NCI-H2081 (cell line): ENCODE measurements at places on chromosomes 3 and 15.

- peak; percentile 38 for DNase-seq
Measured at GRCh38 chr3:69541711-69542088, 155.8 kb upstream of the FRMD4B start.

DNA sequence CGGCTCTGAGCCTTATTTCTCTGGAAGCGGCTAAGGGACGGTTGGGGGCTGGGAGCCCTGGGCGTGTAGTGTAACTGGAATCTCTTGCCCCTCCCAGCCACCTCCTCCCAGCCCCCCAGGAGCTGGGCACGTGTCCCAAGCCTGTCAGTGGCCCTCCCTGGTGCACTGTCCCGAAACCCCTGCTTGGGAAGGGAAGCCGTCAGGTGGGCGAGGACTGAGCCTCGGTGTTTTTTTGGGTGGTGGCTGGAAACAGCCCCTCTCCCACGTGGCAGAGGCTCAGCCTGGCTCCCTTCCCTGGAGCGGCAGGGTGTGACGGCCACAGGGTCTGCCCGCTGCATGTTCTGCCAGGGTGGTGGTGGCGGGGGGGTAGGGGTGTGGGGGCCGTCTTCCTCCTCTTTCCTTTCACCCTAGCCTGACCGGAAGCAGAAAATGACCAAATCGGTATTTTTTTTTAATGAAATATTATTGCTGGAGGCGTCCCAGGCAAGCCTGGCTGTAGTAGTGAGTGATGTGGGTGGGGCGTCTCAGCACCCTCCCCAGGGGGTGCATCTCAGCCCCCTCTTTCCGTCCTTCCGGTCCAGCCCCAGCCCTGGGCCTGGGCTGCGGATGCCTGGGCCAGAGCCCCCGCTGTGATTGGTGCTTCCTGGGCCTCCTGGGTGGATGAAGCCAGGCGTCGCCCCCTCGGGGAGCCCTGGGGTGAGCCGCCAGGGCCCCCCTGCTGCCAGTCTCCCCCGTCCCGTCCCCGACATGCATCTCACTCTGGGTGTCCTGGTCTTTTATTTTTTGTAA, 58.8 kb upstream of the GOLGA8A start:
- DNase-seq: no peak

GRCh38 chr3:172569128-172570008, 46.1 kb upstream of the TNFSF10 start:
- no peak for DNase-seq

GRCh38 chr3:72892081-72892775, 4.4 kb downstream of the GXYLT2 start:
- peak; percentile 70 for DNase-seq

DNA sequence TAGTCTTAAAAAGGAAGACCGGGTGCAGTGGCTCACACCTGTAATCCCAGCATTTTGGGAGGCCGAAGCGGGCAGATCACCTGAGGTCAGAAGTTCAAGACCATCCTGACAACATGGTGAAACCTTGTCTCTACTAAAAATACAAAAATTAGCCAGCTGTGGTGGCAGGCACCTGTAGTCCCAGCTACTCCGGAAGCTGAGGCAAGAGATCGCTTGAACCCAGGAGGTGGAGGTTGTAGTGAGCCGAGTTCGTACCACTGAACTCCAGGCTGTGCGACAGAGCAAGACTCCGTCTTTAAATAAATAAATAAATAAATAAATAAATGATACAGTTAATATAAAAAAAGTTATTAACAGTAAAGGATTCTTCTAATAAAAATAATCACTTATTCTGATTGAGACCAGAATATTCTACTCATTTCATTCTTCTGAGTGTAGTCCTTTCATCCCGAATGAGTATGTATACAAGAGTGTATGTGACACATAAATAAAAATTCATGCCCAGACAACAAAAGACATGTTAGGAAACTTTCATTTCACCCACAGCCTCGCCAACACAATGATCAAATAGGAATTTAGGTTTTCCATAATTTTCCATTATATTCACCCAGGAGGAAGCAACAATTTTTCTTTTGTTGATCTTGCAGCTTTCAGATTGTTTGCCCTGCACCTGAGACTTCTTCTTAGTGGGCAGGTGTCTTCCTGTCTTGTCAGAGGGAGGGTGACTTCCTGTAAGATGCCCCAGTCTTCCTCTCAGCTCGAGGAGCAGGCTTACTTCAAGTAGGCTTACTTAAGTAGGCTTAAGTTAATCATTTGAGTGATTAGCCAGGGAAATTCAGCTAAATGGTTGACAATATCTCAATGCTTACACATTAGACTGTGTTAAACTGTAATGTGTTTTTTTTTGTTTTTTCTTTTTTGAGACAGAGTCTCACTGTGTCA, 7.8 kb upstream of the NUP210 start:
- DNase-seq: no peak

DNA sequence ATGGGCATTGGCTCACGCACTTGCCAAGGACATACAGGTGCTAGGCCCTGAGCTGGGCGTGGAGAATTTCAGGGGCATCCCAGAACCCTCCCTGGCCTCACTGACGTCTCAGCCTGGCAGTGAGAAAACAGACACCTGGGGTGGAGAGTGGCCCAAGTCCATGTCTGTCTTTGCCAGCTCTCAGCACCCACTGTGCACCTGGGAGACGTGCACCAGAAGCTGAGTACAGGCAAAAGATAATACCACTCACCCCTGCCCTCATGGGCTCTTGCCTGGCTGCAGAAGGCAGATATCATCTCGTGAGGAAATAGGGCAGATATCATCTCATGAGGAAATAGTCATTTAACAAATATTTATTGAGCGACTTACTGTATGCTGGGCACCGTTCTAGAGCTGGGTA, 8.0 kb downstream of the LOXL1 start:
- DNase-seq: no peak

DNA sequence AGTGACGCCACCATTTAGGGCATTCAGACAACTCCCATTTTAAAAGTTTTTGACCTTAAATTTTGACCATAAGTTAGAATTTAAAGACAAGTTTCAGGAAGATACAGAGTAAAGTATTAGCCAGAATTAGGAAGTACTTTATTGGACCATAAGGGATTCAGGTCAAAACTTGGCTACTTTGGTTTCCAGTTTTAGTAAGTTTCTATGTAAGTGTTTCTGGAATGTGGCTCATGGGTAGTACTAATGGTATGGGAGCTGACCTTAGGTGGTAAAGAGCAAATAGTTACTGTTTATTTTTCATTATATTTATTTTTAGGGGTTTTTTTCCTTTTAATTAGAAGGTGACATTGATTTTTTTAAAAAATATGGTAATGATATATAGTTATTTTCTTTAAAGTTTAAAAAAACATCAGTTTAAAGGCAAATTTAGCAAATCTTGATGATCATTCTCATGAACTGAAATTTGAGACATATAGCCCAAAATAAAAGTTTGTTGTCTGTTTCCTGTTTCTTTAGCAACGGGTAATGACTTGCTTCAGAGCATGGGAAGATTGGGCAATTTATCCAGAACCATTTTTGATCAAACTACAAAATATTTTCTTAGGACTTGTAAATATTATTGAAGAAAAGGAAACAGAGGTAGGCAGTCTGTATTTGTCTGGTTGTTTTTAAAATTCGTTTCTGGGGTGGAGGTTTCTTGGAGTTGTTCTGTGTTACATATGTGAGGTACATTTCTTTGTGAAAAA, 34.3 kb downstream of the U2SURP start:
- no peak for DNase-seq

GRCh38 chr3:82236257-82236656, 474.8 kb upstream of the GBE1 start:
- no peak for DNase-seq

GRCh38 chr3:127407026-127407939, 119.4 kb upstream of the PRR20G start:
- DNase-seq: no peak

- DNase-seq: no peak
Measured at GRCh38 chr3:29552051-29552450, 271.2 kb downstream of the RBMS3 start.

- DNase-seq: no peak
Measured at GRCh38 chr3:13104511-13104910, 31.3 kb upstream of the IQSEC1 start.

DNA sequence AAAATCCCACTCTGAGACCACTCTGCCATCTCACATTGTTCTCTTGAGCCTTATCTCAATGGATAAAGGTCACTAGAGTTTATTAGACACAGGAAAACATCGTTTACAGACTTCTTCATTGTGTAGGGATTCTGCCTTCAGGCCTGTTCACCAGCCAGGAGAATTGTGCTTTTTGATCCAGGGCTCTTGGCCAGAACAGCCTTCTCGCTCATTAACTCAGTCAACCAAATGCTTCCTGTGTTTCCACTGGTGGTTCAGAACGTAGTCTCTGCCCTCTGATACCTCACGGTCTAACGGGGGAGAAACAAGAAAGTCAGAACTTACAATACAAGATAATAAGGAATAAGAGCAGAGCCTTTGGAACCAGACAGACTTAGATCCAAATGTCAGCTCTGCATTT, 54.2 kb upstream of the TSEN2 start:
- DNase-seq: no peak

DNA sequence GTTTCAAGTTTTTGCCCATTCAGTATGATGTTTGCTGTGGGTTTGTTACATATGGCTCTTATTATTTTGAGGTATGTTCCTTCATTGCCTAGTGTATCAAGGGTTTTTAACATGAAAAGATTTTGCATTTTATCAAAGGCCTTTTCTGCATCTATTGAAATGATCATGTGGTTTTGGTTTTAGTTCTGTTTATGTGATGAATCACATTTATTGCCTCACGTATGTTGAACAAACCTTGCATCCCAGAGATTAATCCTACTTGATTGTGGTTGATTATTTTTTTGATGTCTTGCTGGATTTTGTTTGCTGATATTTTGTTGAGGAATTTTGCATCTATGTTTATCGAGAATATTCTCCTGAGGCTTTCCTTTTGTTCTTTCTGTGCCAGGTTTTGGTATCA, 39.4 kb downstream of the TMCO5A start:
- DNase-seq: no peak

DNA sequence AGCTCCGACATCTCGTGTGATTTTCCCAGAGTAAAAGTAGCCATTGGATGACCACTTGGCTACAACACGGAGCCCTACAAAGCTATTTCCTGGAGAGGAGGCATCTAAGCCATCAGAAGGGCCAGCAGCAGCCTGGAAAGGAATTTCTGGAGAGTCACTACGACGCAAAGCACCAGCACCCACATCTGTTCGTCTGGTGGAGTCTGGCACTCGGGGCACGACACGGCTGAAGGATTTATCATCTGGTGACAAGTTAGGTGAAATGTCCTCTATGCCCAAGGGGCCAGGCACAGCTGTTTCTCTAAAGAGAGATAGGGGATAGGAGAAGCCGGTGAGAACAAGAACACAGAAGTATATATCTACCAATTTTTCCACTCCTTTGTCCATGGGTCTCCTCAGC, 49.5 kb downstream of the TUBGCP4 start:
- no peak for DNase-seq

GRCh38 chr3:188322135-188322887, 168.4 kb downstream of the LPP start:
- DNase-seq: no peak

- no peak for DNase-seq
Measured at GRCh38 chr3:52396907-52397591, 47.9 kb downstream of the SEMA3G start.

- no peak for DNase-seq
Measured at GRCh38 chr3:16496408-16497222, 16.9 kb downstream of the RFTN1 start.

DNA sequence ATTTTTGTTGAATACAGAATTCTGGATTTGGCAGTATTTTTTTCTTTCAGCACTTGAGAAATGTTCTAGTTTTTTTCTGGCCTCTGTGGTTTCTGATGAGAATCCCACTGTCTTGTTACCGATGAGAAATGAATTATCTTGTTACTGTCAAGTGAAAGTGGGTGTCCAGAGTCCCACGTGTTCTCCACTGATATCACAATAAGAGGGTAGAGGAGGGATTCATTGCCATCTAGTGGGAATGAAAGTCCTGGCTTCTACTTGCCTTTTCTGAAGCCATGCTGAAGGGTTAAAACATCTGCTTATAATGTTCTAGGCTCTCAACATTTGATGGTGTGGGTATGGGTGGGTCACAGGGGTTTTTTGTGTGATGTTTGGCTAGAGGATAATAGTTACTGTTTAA, 66.1 kb downstream of the SEC22A start:
- no peak for DNase-seq

DNA sequence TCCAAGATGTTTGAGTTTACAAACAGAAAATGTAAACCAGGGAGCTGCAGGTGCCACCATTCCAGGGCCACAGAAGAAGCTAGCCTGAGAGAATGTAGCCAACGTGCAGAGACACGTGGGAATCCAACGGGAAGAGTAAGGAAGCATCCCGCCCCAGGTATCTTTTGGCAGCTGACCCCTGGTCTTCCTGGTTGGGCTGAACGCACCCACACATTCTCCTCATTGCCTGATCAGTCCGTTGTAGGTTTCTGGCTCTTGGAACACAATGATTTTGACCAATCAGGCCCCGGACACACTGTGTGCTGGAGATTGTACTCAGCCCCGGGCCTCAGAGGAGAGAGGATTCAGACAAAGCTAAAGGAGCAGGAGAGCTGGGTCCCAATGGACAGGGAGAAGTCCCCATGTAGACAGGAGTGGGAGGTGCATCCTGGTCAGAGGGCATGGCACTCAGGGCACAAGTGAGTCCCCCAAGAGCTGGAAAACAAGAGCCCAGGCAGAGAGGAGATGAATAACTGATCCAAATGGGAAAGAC, 102.3 kb downstream of the TPRA1 start:
- DNase-seq: no peak

- peak; percentile 47 for DNase-seq
Measured at GRCh38 chr3:161560008-161560637, 63.5 kb downstream of the OTOL1 start.

DNA sequence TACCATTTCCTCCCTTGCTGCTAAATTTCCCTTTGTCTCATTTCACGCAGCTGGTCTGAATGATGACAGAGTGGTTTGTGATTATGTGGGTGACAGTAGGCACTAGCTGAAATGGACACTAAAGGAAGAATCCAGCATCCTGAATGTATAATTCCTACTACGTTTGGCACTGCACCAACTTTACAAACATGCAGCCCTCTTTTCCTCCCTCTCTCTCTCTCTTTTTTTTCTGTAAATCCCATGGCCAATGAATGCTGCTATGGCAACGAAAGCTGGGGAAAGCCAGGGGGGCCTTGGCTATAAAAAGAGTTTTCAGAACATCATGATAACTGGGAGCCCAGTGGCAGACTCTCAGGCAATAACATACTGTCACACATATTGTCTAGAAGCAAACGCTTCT, 367.2 kb upstream of the AGTR1 start:
- peak; percentile 78 for DNase-seq

- DNase-seq: peak; percentile 31
Measured at GRCh38 chr3:42654331-42655201, 1.1 kb downstream of the ZBTB47 start.

DNA sequence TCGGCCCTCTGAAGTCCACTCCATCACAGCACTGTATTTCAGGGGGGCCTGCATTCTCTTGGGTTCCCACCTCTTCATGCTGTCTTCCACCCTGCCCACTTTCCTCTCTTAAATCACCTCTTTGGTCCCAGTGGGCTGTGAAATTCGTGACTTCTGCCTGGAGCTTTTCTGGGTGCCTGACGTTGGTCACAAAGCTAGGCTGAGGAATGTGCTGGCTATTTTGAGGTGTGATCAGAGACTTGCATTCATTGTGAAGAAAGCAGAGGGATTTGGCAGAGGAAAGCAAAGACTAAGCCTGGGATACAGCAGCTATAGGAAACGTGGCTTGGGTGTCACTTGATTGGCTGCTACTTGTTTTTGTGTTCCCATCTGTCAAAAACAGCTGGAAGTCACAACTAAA, 202.5 kb downstream of the SATB1 start:
- no peak for DNase-seq

GRCh38 chr3:128548426-128549282, 55.7 kb upstream of the GATA2 start:
- no peak for DNase-seq

- no peak for DNase-seq
Measured at GRCh38 chr3:184579513-184579912, 17.9 kb downstream of the EPHB3 start.

- no peak for DNase-seq
Measured at GRCh38 chr15:69662645-69663000, 210.0 kb downstream of the RPLP1 start.
